ENCODE measurements at places on chromosomes 13 and 19.

- DNase-seq = no peak
Measured at GRCh38 chr19:39928357-39928725, 6.1 kb downstream of the FCGBP start.

DNA sequence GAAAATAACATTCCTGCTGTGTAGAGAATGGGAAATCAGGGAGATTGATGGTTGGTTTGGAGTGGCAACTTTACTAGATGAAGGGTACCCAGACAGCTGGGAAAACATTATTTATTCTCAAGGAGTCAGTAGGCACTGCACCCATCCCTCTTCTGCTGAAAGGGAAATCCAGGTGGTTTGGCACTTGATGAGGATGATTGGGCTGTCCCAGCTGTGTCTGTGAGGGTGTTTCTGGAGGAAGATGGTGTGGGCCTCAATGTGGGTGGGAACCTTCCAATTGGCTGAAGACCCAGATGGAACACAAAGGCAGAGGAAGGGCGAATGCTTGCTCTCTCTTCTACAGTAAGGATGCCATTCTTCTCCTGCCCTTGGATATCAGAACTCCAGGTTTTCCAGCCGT is 10.4 kb upstream of the SACS start:
- DNase-seq = no peak

GRCh38 chr19:43773725-43774102 is 7.1 kb downstream of the KCNN4 start:
- DNase-seq = no peak

GRCh38 chr19:41321600-41322270 is 11.8 kb downstream of the CCDC97 start:
- DNase-seq = no peak

DNA sequence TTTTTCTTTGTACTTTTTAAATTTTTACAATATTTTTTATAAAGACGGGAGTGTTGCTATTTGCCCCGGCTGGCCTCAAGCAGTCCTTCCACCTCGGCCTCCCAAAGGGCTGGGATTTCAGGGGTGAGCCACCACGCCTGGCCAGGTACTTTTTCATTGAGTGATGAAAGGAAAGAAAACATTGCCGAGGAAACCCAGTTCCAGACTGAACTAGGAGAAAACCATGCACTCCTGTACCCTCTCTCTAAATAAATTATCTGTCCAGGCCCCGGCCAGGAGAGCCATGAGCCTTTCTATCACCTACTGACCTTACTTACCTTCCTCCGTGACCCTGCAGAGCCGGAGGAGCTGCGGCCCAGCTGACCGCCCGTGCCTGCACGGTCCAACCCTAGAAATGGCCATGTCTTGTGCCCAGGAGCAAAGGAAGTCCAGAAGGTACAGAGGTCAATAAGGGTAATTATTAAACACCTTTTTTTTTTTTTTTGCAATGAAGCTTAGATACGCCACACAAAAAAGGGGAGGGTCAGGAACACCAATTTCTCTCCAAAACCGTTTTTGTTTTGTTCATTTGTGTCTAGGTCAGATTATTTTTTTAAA is at the start of gene SLC7A9:
Gene SLC7A9, minus strand, starts transcription at position 399 of the 597 bp plus-strand sequence. CDS start 1,233 bp downstream, outside the sequence.
- DNase-seq = no peak

DNA sequence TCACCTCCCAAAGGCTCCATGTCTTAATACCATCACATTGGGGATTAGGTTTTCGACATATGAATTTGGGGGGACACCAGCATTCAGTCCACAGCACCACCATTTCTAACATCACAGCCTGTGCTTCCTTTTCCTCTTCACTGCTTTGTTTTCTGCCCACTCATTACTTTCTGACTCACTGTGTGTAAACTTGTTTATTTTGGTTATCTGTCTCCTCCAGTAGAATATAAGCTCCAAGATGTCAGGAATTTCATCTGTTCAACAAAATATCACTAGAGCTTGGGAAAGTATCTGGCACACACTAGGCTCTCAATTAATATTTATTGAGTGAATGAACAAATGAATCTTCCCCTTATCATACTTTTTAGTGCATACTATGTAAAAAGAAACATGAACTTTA is 152.0 kb downstream of the NUFIP1 start:
- DNase-seq = no peak

- DNase-seq = peak; percentile 89
Measured at GRCh38 chr19:58575183-58576041, 2.3 kb upstream of the MZF1 start.

DNA sequence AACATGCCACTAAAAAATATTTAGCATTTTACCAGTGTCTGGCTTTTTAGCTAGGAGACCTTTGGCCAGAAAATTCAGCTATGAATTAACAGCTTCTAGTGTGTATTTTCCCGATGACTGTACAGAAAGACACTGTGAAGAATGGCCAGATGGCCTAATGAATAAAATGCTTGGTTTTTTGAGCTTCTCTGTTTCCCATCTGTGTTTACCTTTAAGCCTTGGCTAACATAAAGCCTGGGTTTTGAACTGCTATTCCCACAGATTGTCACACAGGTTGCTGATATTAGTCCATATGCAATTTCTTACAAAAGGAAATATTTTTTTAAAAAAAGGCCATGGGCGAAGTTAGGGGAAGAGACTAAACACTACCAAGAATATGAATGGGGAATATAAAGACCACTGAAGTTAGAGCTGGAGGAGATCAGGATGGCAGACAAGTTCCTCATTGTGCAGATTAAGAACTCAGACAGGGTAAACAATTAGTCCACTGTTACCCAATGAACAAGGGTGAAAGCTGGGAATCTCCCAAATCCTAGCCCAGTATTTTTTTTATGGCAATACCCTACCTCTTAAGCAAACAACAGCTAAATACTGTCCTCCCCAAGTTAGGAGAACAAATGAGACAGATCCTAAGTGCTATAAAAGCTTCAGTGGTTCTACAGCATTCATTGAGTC is 95.1 kb downstream of the DCT start:
- DNase-seq = no peak

- DNase-seq = no peak
Measured at GRCh38 chr13:112905619-112905989, 63.4 kb upstream of the MCF2L start.

DNA sequence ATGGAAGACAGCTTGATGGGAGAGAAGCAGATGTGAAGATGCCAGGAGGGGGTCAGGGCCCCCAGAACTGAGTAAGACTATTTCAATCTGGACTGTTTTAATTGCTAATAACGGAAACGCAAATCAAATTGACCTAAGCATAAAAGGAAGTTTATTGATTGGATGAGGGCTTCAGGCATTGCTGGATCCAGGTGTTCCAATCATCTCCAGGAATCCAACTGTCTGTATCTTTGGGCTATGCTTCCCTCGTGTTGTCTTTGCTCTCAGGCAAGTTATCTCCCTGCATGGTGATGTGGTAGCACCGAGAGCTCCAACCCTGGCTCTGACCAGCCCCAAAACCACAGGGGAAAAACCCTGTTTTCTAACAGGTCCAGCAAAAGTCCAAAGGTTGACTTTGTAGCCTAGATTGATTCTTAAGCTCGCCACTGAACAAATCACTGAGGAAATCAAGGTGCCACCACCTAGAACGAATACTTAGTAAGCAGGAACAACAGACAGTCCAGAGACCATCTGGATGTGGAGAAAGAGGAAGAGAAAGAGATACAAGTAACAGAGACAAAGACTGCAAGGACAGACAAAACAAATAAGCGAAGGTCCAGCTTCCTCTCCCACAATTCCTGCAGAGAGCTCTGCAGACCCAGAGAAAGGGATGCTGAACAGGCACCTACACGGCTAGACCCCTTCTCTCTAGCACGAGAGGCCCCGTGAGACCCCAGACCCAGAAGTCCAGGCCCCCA is 1.2 kb upstream of the C19orf81 start:
- no peak for DNase-seq

- peak; percentile 44 for DNase-seq
Measured at GRCh38 chr19:17109962-17110598, 34.5 kb downstream of the MYO9B start.

GRCh38 chr13:41509971-41510370 is 52.6 kb downstream of the RGCC start:
- DNase-seq = no peak

DNA sequence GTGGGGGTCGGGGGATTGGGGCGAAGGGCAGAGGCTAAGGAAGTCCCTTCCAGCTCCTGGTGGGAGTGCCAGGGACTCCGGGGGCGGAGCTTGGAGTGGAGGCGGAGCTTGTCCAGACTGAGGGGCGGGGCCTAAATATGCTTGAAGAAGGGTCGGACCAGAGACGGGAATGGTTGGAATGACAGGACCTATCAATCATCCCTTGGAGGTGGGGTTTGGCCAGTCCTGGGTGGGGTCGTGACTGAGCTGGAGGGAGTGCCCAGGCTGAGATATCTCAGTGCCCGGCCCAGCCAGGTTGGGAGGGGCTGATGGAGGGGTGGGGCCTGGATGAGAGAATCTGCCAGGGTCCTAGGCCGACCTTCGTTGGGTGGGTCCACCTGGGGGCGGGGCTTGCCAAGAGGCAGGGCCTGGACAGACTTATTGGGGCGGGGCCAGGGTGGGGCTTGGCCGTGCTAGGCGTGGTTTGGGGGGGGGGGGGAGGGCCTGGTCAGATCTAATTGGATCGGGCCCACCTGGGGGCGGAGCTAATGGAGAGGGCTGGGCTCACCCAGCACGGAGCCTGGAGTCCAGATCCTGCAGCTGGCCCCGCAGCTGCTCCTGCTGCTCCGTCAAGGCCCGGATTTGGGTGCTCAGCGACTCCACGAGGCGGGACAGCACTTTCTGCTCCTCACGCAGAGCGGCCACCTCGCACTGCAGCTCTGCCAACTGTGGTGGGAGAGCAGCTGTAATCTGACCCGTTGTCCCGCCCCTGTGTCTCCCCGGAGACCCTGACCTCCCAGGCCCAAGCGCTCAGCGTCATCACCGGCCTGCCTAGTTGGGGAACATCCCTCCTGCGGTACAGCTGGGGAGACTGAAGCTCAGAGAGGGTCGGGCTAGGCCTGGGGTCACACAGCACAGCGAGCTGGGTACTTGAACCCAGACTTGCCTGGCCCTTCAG is 2.6 kb upstream of the WIZ start:
- no peak for DNase-seq

DNA sequence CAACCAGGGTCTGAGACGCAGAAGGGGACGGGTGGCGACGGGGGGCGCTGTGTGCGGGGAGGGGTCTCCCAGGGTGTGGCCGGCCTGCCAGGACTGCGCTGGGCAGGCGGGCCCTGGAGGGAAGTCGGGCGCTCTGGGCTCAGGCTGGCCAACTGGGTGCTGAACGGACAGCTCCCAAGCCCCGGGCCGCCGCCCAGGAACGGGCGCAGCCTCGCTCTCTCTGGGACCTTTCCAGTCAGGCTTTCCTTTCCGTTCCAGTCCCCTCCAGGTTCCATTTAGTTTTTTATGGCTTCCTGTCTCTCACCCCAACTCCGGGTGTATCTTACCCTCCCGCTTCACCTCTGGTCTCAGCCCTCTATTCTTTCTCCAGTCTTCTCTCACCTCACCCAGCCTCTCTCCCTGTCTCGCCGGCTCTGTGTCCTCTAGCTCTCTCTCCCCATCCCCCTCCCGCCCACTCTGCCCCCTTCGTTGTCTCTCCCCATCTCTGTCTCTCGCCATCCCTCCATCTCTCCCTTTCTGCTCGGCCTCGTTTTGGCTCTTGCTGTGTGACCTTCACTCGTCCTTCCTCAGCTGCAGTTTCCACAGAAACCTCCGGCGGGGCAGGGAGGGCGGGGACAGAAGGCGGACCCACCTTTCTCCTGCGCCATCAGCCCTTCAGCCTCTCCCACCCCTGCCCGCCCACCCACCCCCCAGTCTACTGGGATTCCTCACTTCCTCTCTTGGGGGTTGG is 3.3 kb upstream of the ATP1A3 start:
- peak; percentile 63 for DNase-seq

- DNase-seq = no peak
Measured at GRCh38 chr13:22074403-22074802, 403.5 kb downstream of the FGF9 start.

- DNase-seq = no peak
Measured at GRCh38 chr19:2488942-2489731, 13.2 kb downstream of the GADD45B start.

- DNase-seq = no peak
Measured at GRCh38 chr13:99977912-99978798, 3.4 kb upstream of the ZIC2 start.

- DNase-seq = peak; percentile 22
Measured at GRCh38 chr19:56595548-56595899, 422 bp downstream of the ZNF71 start.

- DNase-seq = peak; percentile 93
Measured at GRCh38 chr19:42254850-42255765, at the start of gene ERF. Gene ERF, minus strand, starts transcription at chr19:42255128. Its CDS starts 129 bp downstream, at chr19:42254999.

DNA sequence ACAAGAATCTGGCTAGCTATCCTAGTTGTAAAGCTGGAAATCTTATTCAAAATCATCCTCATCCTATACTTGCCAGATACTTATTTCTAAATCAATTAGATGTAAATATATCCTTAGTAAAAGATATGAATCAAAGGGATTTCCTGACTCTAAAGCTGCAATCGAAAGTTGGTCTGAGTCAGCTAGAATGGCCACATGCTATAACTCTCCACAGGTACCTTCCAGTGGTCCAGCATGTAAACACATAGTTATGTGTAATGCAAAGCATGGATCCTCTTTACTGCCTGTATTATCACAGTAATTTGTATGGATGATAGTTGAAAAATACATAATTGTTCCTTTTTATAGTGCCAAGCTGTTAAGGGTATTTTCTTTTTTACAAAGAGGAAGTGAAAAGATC is 27.4 kb downstream of the SLITRK6 start:
- DNase-seq = no peak

DNA sequence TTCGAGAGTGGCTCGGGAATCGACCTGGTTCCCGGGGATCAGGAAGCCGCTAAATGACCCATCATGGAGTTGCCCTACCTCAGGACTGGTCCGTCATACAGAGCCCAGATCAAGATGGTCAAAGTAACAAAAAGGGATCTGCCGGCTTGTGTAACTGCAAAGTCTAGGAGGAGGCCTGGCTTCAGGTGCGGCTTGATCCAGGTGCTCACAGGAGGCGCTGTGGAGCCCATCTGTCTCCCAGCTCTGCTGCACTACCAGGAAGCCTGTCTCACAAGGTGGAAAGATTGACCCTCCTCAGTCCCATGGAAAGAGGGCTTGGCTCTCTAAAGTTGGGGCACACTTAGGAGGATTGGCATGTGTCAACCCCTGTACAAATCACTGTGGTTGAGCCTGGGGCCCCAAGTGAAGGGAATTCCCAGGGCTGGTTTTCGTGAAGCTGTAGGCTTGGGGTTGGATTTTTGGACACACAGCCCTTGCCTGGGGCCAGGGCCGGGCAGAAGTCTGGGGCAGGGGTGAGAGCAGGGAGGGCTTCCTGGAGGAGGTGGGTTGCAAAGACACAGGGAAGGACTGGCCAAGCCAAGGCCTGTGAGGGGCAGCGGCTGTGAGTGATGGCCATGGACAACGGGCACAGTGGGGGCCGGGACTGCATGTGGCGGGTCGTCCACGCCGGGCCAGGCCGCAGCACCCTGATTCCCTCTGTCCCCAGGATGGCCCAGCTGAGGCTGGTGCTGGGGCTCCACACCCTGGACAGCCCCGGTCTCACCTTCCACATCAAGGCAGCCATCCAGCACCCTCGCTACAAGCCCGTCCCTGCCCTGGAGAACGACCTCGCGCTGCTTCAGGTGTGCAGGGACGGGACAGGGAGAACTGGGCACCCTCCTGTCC is 4.2 kb downstream of the GZMM start:
- DNase-seq = no peak
